Renal cortex interstitium (tissue), 15 donors: ENCODE measurements at places on chromosomes 4 and X.

- no peak for DNase-seq
Observed at GRCh38 chr4:85459736-85460135, 15.2 kb upstream of the ARHGAP24 start.

DNA sequence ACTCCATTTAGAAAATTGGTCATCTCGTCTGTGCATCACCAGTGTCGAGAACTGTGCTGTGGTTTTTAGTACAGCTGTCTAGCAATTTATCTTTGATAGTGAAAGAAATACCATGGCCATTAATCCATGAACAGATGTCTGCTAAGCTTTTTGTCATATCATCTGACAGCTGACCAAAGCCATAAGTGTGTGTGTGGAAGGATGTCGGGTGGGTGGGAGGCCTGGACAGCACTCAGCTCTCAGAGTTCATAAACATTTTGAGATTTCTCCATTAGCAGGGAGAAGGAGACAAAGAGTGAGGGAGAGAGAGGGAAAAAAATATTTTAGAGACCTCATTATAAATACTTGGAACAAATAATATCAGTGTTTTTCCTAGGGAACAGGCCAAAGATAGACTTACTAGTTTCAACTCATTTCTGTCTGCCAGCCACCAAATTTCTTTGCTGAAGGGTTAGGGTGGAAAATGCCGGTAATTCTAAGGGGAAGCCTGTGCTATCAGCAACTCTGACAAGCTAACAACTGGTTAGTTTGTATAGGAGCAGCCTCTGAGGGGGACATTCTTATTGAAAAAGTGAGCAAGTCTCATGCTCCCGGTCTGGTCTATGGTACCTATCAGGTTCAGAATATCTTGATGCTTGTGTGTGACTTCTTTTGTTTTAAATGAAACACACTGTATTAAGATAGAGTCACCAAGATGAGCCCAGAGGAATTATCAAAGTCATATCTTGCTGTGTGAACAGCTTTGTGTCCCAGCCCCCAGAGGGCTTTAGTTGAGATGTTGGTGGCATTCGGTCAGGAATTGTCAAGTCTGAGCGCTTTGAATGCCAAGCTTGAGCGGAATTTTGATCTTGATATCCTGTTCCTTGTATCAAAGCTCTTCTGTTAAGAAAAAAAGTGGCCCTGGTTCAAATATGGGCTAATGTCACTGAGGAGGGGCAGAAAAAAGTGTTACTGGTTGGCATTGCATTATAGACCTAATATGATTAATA, 41.9 kb upstream of the PDLIM3 start:
- no peak for DNase-seq

- no peak for DNase-seq
Observed at GRCh38 chr4:130468340-130468739, 1372.4 kb downstream of the C4orf33 start.

DNA sequence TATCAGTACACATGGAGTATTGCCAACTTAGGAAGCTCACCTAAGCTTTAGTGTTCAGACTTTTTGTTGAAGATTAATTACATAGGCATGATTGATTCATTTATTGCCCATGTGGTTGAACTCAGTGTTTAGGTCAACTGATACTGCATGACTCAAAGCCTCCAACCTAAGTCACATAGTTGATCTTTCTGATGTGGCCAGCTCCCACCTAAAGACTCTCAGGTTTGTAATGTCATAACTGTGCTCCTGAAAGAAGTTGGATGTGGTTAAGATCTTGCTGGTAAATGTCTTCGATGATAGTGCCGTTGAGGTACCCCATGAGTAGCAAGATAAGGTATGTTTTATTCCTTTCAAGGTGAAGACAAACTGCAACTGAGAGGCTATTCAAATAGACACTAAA, 192.5 kb downstream of the EDA start:
- DNase-seq: no peak

- no peak for DNase-seq
Observed at GRCh38 chr4:66284991-66285451, 614.7 kb upstream of the EPHA5 start.

DNA sequence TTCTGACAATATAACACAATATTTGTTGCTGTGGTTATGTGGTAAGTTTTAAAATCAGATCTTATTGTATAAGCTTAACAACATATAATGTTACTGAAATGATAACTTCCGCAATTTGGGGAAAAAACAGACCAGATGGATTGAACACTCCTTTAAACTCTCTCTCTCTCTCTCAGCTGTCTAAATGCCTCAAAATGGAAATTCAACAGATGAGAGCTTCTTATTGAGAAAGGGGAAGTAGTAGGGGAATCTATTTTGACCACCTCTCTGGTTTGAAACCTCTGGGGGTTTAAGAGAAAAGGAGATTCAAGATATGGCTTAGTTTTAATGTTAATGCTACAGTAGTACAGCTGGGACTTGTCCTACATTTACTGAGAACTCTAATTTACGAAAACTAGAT, 40.3 kb downstream of the DMD start:
- DNase-seq: no peak

GRCh38 chrX:369563-370101, 17.1 kb downstream of the PPP2R3B start:
- DNase-seq: no peak

DNA sequence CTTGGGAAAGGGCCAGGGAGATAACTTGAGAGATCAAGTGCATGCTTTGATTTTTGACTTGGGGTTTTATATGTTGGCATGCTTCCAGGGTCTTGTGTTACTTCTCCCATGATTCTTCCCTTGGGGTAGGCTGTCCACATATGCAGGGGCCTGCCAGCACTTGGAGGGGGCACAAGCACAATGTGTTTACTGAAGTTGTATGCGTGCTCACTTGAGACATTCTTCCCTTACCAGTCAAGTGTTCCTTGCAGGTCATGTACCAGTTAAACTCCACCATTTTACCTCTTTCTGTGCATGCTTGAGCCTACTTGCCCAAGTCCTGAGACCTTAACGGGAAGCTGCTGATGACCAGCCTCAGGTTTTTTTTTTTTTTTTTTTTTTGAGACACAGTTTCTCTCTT, 1880.5 kb downstream of the ARAP2 start:
- no peak for DNase-seq

- no peak for DNase-seq
Observed at GRCh38 chrX:13645464-13646153, 7.3 kb upstream of the TCEANC start.

DNA sequence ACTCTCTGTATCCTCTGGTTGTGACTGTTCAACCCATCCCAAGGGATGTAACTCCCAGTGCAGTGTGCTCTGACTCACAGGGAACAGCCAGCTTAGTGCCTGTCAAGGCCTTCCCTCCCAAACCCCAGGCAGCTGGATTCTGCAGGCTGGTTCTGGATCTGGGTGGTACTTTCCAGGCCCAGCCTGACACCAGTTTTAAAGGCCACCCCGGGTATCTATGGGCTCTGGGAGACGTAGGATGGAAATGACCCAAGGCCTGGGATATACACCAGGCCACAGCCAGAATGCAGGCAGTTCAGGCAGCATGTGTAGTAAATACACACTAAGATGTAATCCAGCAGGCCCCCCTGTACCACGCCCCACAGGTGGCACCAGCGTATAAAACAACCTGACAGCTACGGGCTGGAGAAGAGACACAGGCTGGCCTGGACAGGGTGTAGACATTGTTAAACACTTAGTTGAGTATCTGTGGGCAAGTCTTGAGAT, 64.2 kb downstream of the SPINK2 start:
- no peak for DNase-seq

- DNase-seq: no peak
Observed at GRCh38 chrX:109830704-109831206, 97.7 kb upstream of the ACSL4 start.

DNA sequence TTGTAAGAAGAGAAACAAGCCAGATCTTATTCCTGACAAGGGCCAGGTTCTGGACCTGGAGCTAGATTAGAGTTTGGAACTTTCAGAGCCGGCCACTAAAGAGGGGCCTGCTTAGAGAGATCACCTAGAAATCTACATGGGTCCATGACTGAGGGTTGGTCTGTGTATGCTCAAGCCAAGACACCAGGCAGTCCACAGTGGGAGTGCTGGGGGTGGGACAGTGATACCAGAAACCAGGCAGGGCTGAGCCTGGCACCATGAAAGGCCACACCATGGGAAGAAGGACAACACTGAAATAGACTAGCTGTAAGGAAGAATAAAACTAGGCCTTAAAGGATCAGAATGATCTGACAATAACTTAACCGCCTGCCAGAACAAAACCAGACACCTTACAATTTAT, 267.3 kb downstream of the ADAMTS3 start:
- DNase-seq: no peak

DNA sequence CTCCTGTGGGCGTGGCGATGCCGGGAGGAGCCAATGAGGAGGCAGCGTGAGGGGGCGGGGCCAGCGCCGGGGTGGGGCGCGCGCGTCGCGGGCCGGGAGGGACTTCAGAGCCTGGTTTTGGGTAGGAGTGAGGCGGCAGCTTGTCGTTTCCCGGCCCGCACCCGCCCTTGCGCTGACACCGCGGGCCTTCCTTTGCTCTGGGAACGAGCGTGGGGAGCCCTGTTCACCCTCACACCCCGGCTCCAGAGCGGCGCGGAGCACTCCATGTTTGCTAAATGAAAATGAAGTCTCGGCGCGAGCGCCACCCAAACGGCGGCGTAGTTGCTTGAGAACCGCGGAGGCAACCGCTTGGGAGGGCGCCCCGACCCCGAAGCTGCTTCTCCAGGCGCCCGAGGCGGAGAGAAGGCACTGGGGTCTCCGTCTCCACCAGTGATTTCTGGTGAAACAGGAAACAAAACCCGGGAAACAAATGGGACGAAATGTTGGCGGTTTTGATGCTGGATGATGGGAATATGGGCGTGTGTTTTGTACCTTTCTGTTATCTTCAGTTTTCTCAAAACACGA, 497 bp upstream of the GRPEL1 start:
- DNase-seq: no peak

DNA sequence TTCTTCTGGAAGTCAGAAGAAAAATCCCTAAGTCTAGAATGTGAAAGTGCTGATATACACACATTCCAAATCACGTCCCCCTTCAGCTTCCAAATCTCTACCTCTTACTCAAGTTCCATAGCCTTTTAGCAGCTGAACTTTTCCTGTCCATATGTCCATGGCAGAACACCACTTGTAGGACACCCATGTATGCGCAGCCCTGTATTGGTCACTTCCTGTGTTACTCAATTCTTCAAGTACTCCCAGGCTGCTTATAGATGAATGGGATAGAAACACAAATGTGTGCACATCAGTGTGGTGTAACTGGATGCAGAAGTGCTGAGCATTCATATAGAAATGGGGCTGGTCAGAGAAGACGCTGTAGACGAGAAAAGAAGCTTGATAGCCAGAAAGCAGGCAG, 18.8 kb downstream of the SRPX2 start:
- DNase-seq: no peak

DNA sequence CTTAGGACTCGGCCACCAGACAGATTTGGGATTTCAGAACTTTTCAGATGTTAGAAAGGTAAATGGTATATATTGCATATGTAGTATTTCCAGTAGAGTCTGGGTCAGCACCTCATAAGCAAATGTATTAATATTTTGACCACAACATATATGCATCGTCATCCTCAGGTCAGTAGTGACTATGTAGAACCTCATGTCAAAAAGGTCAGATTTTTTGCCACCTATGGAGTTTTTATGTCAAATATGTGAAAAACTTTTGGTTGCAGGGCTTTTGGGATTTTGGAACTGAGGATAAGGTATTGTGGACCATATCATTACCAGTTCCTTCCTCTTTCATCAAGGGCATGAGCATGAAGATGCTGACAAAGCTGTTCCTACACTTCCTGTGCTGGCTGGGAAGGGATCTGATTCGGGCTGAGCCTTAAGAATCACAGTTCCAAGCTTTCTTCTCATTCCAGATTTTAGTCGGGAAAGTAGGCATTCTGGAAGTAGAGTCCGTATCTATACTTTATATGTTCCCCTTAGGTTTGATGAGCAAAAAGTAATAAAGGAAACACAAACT, 183.0 kb upstream of the PGRMC2 start:
- DNase-seq: no peak

DNA sequence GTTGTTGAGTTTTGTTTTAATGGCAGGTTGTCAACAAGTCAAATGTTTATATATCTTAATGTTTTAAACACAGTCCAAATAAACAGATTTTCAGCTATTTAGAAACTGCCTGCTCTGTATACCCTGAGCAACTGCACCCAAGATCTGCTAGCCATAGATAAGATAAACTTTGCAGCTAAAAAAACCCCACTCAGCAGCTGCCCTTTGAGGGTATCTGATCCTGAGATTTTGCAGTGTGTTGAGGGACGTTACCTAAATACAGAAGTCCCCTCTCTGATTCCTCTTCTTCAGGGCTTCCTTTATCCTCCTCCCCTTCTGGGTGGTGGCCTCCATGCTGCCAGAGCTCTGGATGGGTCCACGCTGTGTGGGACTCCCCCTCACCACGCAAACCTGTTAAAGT, 11.0 kb upstream of the FGG start:
- no peak for DNase-seq

GRCh38 chr4:150694438-150694837, 112.5 kb downstream of the MAB21L2 start:
- DNase-seq: no peak

DNA sequence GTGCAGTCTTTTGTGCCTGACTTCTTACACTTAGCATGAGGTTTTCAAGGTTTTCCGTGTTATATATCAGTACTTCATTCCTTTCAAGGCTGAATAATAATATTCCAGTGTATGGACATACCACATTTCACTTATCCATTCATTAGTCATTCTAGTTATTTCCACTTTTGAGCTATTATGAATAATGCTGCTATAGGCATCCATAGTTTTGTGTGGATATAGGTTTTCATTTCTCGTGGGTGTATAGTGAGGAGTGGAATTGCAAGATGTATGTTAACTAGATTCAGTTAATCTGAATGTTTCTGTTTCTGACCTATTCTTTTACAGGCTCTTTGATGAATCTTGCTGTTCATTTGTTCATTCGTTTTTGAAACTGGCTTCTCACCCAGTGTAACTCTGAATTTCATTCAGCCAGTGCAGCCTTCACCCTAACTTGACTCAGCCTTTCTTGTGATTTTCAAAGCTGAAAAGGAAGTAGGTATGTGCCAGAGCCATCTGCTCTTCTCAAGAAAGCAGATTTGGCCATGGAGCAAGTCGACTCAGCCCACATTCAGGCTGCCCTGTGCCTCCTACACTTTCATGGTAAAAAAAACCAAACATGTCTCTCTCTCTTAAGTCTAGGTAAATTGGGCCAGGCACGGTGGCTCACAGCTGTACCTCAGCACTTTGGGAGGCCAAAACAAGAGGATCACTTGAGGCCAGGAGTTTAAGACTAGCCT, 56.3 kb upstream of the NOCT start:
- DNase-seq: no peak

DNA sequence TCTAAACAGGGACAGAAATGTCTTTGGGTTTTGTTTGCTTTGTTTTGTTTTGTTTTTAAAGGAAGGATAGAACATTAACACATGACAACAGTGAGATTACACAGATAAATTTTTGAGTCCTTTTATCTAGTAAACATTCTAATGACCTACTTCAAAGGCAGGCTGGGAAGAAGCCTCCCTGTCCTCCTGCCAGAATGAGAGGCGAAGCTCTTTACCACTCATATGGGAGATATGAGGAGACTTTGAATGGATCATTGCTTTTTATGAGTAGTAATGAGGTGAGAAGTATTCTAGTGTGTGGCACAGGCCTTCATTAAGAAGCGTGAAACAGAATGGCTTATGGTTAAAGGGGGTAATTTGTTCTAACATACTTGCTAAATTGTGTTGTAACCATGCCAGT, 172.0 kb downstream of the FBXO8 start:
- no peak for DNase-seq

GRCh38 chr4:129532573-129532972, 436.6 kb downstream of the C4orf33 start:
- no peak for DNase-seq

GRCh38 chr4:160877087-160877790, 1286.6 kb downstream of the FSTL5 start:
- no peak for DNase-seq

GRCh38 chr4:24443200-24443599, 141.2 kb downstream of the DHX15 start:
- DNase-seq: no peak

GRCh38 chr4:15665753-15666365, 10.7 kb upstream of the FBXL5 start:
- DNase-seq: no peak
